Gastroesophageal sphincter (tissue), 4 donors: ENCODE measurements at places on chromosomes 3 and 15.

DNA sequence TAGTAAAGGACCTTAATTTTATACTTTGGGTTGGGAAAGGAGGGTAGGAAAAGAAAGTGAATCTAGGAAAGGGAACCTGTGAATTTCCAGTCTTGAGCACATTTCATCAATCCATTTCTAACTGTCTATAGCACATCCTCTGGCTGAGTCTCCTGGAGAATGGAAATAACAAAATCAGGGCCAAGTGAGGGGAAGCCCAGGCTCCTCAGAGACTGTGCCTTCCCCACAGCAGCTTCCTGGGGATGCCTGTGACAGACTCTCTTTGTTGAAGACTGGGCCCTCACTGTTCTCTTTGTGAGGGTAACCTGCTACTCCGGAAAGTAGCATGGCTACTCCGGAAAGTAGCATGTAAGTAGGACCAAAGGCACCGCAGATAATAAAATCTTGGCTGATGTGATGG, 22.6 kb upstream of the CSPG5 start:
- no peak for ATAC-seq
- no peaks in the 10 kb centered on the region for H3K36me3 ChIP-seq
- H3K27ac ChIP-seq, result no peak overlapping the region
- no peaks in the 10 kb centered on the region for H3K27me3 ChIP-seq
- H3K4me3 ChIP-seq, result no peak overlapping the region
- peaks cover 8% of the 10 kb centered on the region for H3K4me1 ChIP-seq

DNA sequence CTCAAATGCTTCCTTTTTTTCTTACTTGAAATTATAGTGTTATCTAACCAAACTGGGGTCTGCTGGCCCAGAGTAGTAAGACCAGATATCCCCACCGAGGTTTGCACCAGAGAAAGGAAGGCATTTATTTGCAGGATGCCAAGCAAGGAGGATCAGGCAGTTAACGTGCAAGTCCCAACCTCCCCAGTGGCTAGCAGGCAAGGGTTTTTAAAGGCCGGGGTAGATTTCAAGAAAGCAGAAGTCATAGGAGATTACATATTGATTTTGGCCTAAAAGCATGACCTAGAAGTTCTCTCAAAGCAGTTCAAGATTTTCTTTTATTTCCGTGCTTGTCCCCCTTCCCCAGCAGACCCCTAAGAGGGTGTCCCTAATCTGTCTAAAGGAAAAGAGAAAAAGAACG, 32.8 kb upstream of the STRIT1 start:
- H3K36me3 ChIP-seq, result no peaks in the 10 kb centered on the region
- no peak for ATAC-seq
- no peak overlapping the region for H3K4me3 ChIP-seq
- H3K27ac ChIP-seq, result no peak overlapping the region
- H3K27me3 ChIP-seq, result no peaks in the 10 kb centered on the region

GRCh38 chr3:43365601-43366305, 79.4 kb downstream of the SNRK start:
- no peaks in the 10 kb centered on the region for H3K4me1 ChIP-seq
- no peak overlapping the region for H3K4me3 ChIP-seq
- no peaks in the 10 kb centered on the region for H3K27me3 ChIP-seq
- no peak overlapping the region for H3K27ac ChIP-seq
- no peak for ATAC-seq

DNA sequence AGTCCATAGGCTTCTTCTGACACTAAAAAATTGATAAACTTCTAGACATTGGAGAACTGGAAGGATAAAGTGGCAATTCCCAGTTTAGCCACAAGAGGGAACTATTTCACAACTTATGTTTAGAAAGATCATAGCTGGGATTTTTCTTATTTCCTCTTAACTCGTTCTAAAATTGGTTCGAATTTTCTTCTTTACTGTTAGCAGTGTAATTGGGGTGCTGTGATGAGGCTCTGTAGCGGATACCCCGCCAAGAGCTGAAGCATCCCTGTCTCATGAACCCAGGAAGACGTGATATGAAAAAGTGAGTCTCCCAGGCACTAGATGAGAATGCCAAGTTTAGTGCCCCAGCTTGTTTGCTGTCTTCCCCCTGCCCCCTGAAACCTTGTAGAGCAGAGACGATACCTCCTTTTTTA, 85.1 kb downstream of the PDCD6IP start:
- H3K27ac ChIP-seq, result no peak overlapping the region
- H3K4me3 ChIP-seq, result no peak overlapping the region
- H3K27me3 ChIP-seq, result no peaks in the 10 kb centered on the region
- ATAC-seq, result no peak
- no peaks in the 10 kb centered on the region for H3K36me3 ChIP-seq

- peaks cover 50% of the 10 kb centered on the region for H3K36me3 ChIP-seq
- no peak for ATAC-seq
- no peaks in the 10 kb centered on the region for H3K4me1 ChIP-seq
- no peak overlapping the region for H3K4me3 ChIP-seq
Observed at GRCh38 chr15:59224474-59224873, 17.8 kb downstream of the LDHAL6B start.

DNA sequence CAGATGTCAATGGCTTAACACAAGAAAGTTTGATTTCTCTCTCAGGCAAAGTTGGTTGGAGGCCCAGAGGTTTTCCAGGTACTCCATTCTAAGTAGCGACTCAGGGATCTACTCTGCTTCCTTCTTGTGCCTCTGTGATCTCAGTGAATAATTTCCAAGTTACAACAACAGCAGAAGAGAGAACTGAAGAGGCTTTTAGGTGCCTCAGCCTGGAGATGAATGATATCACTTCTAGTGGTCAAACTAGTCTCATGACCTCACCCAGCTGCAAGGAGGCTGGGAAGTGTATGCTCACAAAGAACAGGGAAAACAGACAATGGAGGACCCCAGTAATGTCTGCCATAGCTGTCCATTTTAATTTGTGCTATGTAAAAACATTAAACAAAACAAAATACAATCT, 4.6 kb upstream of the PRICKLE2 start:
- H3K27ac ChIP-seq, result peak overlapping the region; percentile 49
- no peaks in the 10 kb centered on the region for H3K27me3 ChIP-seq
- no peaks in the 10 kb centered on the region for H3K36me3 ChIP-seq

DNA sequence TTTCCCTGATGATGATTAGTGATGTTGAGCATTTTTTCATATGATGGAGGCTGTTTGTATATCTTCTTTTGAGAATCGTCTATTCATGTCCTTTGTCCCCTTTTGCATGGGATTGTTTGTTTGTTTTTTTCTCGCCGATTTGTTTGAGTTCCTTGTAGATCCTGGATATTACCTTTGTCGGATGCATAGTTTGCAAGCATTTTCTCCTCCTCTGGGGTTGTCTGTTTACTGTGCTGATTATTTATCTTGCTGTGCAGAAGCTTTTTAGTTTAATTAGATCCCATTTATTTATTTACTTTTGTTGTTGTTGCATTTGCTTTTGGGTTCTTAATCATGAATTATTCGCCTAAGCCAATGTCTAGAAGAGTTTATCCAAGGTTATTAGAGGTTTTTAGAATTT, 232.8 kb downstream of the XXYLT1 start:
- no peak for ATAC-seq
- no peaks in the 10 kb centered on the region for H3K36me3 ChIP-seq
- H3K4me3 ChIP-seq, result no peak overlapping the region
- H3K27ac ChIP-seq, result no peak overlapping the region
- no peaks in the 10 kb centered on the region for H3K4me1 ChIP-seq

DNA sequence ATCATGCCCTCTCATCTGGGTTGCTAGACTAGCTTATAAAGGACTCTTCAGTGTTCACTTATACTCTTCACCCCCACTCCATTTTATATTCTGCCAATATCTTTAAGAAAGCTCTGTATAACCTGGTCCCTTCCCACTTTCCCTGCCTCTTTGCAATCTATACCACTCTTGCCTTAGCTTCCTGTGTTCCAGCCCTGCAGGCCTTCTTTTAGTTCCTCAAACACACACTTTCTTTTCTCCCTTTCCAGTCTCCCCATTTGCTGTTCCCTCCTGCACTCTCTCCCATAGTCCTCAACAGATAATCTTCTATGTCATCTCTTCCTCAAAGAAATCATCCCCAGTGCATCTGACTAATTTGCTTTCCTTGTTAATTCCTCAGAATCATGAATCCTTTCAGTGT, 28.7 kb downstream of the SENP8 start:
- no peaks in the 10 kb centered on the region for H3K36me3 ChIP-seq
- H3K4me3 ChIP-seq, result no peak overlapping the region
- no peak overlapping the region for H3K27ac ChIP-seq
- ATAC-seq, result no peak
- H3K27me3 ChIP-seq, result no peaks in the 10 kb centered on the region

- H3K27ac ChIP-seq, result no peak overlapping the region
- ATAC-seq, result no peak
- no peaks in the 10 kb centered on the region for H3K27me3 ChIP-seq
- H3K4me1 ChIP-seq, result no peaks in the 10 kb centered on the region
- H3K36me3 ChIP-seq, result no peaks in the 10 kb centered on the region
Observed at GRCh38 chr15:44084770-44085169, 110.3 kb downstream of the FRMD5 start.

- no peaks in the 10 kb centered on the region for H3K4me1 ChIP-seq
- H3K27ac ChIP-seq, result no peak overlapping the region
- H3K27me3 ChIP-seq, result no peaks in the 10 kb centered on the region
- no peak for ATAC-seq
- H3K36me3 ChIP-seq, result no peaks in the 10 kb centered on the region
- H3K4me3 ChIP-seq, result no peak overlapping the region
Observed at GRCh38 chr3:8869613-8870012, 93.7 kb downstream of the RAD18 start.

- no peak for ATAC-seq
- no peaks in the 10 kb centered on the region for H3K27me3 ChIP-seq
- H3K27ac ChIP-seq, result no peak overlapping the region
Observed at GRCh38 chr15:98686983-98687382, 38.6 kb downstream of the IGF1R start.

GRCh38 chr3:88991496-88991895, 115.9 kb upstream of the EPHA3 start:
- H3K4me1 ChIP-seq, result no peaks in the 10 kb centered on the region
- no peak overlapping the region for H3K27ac ChIP-seq
- no peak for ATAC-seq
- H3K4me3 ChIP-seq, result no peak overlapping the region
- H3K36me3 ChIP-seq, result no peaks in the 10 kb centered on the region
- H3K27me3 ChIP-seq, result no peaks in the 10 kb centered on the region

- ATAC-seq, result no peak
- no peak overlapping the region for H3K27ac ChIP-seq
- no peaks in the 10 kb centered on the region for H3K4me1 ChIP-seq
- no peaks in the 10 kb centered on the region for H3K36me3 ChIP-seq
- H3K27me3 ChIP-seq, result no peaks in the 10 kb centered on the region
- H3K4me3 ChIP-seq, result no peak overlapping the region
Observed at GRCh38 chr3:131077904-131078303, 51.2 kb downstream of the NEK11 start.

DNA sequence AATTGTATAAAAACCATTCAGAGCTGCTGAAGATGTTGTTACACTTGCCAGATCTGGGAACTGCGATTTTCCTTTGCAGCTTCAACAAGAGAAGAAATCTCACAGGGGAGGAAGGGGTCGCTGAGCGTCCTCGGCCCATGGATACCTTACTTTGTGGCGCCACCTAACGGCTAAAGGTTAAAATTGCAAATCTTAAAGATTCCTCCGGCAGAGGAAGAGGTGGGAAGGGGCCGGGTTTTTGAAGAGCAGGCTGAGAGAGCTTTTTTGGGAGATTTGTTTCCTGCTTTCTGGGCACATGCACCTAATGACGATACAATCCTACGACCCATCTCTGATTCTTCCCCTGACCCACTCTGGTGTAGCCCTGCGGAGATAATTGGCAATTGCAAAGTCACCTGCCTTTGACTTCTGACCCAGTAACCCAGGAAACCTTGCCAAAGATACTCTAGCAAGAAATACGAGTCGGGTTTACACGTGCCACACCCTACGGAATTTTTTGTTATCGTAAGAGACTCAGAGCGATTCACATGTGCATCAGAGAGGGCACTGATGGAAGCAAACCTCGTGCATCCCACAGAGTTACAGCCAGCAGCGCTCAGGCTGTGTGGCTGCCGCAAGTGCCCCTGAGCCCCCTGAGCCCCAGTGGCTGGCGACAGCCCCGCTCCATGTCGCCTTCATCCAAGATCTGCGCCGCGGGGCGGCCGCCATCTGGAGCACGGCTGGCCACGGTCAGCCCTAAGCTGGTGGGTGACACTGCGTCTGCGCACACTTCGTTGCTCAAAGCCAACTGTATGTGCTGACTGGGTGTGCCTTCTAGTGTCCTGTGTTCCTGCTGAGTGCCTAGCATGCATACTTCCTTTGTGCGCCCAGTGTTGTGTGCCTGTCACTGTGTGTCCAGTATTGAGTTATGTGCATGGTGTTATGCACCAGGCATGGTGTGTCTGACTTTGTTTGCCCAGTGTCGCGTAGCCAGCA, 55.2 kb upstream of the CHRNA7 start:
- peaks cover 51% of the 10 kb centered on the region for H3K27me3 ChIP-seq
- ATAC-seq, result no peak
- no peak overlapping the region for H3K4me3 ChIP-seq
- H3K27ac ChIP-seq, result no peak overlapping the region
- no peaks in the 10 kb centered on the region for H3K36me3 ChIP-seq
- H3K4me1 ChIP-seq, result peaks cover 11% of the 10 kb centered on the region

- no peak overlapping the region for H3K27ac ChIP-seq
- no peak overlapping the region for H3K4me3 ChIP-seq
- no peaks in the 10 kb centered on the region for H3K27me3 ChIP-seq
- ATAC-seq, result no peak
- peaks cover 26% of the 10 kb centered on the region for H3K4me1 ChIP-seq
- no peaks in the 10 kb centered on the region for H3K36me3 ChIP-seq
Observed at GRCh38 chr15:68337826-68338225, 60.3 kb downstream of the FEM1B start.

DNA sequence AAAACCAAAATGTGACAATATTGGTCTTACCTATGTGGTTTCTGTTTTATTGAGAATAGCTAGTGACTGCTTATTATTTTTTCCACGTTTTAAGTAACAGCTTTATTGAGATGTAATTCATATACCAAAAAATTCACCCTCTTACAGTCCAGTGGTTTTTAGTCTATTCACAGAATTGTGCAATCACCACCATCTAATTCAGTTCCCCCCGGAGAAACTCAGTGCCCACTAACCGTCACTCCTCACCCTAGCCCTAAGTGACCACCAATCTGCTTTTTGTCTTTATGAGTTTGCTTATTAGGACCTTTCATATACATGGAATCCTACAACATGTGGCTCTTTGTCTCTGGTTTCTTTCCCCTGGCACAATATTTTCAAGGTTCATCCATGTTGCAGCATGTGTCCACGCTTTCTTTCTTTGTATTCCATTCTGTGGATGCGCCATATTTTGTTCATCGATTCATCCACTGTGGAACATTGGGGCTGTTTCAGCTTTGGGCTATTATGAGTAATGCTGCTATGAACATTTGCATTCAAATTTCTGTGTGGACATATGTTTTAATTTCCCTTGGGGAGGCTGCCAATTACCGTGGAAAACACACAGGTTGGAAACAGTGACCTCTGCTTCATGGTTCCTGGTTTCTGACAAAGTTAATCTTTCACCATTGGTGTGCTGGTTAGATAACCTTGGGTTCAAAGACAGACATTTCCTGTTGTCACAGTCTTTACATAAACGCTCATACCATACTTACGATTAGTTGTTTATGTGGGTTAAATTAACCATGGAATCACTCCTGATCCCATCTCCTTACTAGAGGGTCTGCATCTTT, 3.2 kb upstream of the BCL2L10 start:
- peaks cover 38% of the 10 kb centered on the region for H3K27me3 ChIP-seq
- no peak overlapping the region for H3K4me3 ChIP-seq
- ATAC-seq, result no peak
- H3K27ac ChIP-seq, result no peak overlapping the region

- no peak overlapping the region for H3K27ac ChIP-seq
- H3K27me3 ChIP-seq, result no peaks in the 10 kb centered on the region
- peaks cover 3% of the 10 kb centered on the region for H3K4me1 ChIP-seq
Observed at GRCh38 chr15:32843219-32843815, 125.5 kb downstream of the GREM1 start.

GRCh38 chr15:99371180-99372103, 120.2 kb downstream of the LRRC28 start:
- H3K36me3 ChIP-seq, result peaks cover 18% of the 10 kb centered on the region
- H3K27me3 ChIP-seq, result no peaks in the 10 kb centered on the region
- no peak overlapping the region for H3K4me3 ChIP-seq
- H3K4me1 ChIP-seq, result no peaks in the 10 kb centered on the region
- no peak for ATAC-seq
